ENCODE measurements at places on chromosomes 12 and 14. TPM values are rescaled to one million over a fixed set of nuclear protein-coding genes. Genes with fewer than 3 reads are reported as not detected.

Gene PRB2
- not detected for total RNA-seq

Gene TMPRSS12
- total RNA-seq = not detected

- no peak for DNase-seq
Measured at GRCh38 chr12:4833524-4833923, 76.2 kb upstream of the KCNA1 start.

Gene CEBPE
- total RNA-seq = 0.32 TPM

GRCh38 chr12:122183588-122183940, 641 bp downstream of the LRRC43 start:
- DNase-seq = no peak

DNA sequence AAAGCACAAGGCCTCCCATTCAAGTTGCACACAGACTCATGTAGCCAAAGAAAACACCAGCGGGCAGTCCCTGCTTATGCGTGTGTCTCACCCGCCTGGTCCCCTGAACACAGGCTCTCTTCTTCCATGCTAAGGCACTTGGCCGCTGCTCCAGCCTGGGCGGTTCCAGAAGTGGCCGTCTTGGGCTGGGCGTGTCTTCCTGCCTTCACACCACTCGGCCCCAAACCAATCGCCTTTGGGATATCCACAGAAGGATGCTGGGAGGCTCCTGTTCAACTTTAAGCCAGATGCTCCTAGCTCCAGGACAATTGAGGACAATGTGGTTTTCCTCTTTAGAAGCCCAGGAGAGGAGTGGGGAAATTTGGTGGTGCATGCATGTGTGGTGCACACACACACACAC, 2.2 kb downstream of the SCARB1 start:
- no peak for DNase-seq

Gene OR4E2
- not detected for total RNA-seq

GRCh38 chr12:11998944-11999315, 71.8 kb upstream of the BCL2L14 start:
- no peak for DNase-seq

DNA sequence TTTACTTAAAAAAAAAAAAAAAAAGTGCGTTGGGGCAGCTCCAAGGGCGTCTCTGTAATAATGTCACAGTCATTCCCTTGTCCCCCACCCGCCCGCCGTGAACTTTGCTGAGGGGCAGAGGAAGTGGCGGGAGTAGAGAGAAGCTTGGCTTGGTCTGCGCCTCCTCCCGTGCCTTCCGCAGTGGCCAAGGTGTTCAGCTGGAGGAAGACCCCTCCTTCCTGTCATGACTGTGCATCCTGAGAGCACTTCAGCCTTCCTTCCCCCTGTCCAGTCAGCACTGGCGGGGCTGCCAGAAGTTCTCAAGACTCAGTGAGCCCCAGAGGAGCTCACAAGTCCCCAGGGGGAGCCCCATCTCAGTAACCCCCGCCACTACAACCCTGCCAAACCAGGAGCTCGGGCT, 32.2 kb downstream of the AACS start:
- no peak for DNase-seq

GRCh38 chr12:53560351-53560750, 53.1 kb upstream of the NPFF start:
- no peak for DNase-seq

Gene AGAP2
- total RNA-seq = 5.7 TPM

Gene KRT81
- total RNA-seq = not detected

Gene SLC24A4
- 3.5 TPM for total RNA-seq

DNA sequence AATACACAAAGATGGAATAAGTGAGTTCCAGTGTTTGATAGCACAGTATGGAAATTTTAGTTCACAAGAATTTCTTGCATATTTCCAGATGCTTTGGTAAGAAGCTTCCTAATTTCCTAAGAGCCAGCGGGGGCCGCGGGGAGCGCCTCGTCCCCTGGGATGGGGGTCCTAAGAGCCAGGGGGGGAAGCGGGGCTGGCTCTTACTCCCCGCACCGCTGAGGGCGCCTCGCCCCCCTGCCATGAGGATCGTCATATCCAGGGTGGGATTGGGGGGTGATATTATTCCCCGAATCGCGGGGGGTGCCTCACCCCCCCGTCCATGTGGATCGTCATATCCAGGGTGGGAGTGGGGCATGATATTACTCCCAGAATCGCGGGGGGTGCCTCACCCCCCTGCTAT, 100.5 kb upstream of the GNG2 start:
- DNase-seq = no peak

DNA sequence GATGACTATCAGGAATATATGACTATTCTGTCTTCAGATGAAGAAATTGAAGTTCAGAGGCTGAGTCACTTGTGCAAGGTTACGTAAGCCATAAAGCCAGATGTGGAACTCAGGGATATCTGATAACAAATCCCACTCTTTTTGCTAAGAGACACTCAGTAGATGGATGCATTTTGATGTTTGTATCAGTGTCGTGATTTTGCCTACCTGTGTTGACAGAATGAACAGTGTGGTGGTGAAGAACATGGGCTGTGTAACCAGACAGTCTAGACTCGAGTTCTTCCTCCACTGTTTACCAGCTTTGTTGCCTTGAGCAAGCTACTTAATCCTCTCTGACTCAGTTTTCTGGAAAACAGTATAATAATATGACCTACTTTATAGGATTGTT, 93.9 kb downstream of the DAAM1 start:
- DNase-seq = no peak

Gene ASCL1
- 0.15 TPM for total RNA-seq

DNA sequence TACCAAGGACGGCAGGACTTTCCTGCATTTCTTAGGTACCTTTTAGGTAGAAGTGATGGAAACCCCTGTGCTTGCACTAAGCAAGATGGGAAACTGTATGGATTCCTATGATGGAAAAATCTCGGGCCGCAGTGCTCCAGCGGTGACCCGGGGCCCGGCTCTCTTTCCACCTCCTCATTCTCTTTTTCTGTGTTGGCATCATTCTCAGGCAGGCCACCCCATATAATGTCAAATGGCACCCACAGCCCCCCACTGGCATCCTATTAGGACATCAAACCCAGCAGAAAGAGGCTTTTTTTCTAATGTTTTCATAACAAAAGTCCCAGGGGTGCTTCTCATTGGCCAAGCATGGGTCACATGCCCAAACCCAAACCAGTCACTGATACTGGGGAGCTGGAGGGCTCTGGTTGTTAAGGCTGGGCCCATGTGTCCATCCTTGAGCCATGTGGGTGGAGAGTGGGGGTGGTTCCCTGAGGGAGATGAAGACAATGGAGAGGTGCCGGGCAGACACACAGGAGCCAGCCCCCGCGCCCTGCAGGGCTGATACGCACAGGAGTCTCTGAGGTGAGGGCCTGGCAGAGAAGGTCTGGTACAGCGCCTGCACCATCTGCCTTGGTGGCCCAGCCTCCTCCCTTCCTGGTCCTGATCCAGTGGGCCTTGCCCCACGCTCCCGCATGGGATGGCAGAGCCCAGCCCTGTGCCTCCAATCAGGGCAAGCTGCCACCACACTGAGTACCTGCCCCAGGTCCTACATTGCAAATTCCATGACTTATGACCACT, 142.1 kb downstream of the CALM1 start:
- peak; percentile 44 for DNase-seq

DNA sequence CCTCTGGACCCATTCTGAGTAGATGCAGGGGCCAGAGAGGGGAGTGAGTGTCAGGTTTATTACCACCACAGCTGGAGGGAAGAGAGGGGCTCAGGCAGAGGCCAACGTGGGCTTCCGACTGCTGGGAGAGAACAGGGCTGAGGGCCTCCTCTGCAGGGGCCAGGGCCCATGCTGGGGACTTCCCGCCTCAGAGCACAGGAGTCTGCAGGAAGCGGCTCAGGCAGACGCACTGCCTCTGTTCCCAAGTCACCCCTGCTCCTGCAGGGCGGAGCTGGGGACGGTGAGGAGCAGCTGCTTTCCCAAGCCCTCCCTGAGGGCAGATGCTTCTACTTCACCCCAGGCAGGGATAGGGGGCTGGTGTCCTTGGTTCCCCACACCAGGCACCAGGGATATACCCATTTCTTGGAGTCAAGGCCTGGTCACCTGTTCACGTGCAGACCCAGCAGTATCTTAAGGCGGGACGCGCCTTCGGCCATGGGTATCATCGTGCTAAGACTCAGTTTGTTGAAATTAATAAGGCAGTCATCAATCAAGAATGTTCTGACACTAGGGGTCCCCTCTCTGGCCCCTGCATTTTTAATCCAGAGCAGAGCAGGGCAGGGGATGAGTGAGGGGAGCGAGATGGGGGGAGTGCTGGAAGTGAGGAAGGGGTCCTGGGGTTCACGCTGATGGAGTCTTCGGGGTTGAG, 100.0 kb downstream of the PIWIL1 start:
- DNase-seq = peak; percentile 14

DNA sequence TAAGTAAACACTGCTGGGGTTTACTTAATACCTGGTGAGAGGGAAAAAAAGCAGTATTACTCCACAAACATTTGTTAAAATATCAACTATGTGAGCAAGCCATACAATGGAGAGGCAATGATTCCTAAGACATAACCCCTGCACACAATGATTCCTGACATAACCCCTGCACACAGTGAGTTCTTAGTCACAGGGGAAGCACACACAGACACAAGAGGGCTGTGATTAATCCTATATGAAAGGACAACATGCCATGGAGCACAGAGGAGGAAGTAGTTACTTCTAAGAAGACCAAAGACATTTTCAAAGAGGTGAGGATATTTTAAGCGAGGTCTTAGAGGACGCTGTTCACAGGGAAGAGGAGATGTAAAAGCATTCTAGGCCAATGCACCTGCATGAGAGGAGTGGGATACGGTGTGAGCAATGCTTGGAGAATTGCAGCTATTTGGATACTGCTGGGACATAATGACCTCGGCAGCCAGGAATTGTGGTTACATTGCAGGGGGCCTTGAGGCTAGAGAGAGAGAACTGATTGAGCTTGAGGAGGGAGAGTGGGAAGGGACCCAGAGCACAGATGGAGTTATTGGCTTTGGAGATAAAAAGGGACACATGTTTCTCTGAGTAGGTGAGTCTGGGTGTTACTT, 211.9 kb downstream of the APAF1 start:
- no peak for DNase-seq

Gene CIDEB
- total RNA-seq = 16.4 TPM

DNA sequence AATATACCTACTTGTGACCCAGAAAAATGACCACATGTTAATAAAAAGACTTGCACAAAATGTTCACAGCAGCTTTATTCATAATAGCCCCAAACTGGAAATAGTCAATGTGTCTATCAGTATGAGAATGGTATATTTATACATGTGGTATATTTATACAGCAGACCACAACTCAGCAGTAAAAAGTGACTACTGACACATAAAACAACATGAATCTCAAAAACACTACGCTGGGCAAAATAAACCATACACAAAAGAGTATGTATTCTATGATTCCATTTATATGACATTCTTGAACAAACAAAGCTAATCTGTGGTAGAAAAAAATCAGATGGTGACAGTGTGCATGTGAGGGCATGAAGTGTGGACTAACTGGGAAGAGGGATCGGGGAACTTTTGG, 35.1 kb downstream of the ARF6 start:
- DNase-seq = no peak

- no peak for DNase-seq
Measured at GRCh38 chr12:7295529-7295928, 8.3 kb upstream of the ACSM4 start.

GRCh38 chr14:50944647-50945413, 547 bp upstream of the PYGL start:
- DNase-seq = peak; percentile 72

DNA sequence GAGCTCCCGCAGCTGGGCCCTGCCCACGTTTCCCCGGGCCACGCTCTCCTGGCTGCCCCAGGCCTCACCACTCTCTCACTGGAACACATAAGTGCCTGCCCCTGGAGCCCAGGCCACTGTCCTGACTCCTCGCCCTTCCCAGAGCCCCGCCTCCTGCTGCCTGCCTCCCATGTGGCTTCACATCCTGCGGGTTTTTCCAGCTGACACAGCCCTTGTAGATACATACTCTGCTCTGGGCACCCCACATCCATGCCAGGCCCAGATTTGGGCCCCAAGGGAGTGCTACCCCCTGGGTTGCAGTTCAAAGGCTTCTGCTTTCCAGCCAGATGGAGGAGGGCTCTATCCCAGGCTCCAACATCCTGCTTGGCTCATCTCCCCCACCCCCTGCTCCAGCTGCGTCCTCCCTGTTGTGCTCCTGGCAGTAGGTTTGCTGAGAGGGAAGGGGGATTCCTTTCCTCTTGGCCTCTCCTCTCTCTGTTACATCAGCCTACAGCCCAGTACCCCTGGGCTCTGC, 60.1 kb downstream of the TSPAN9 start:
- no peak for DNase-seq

DNA sequence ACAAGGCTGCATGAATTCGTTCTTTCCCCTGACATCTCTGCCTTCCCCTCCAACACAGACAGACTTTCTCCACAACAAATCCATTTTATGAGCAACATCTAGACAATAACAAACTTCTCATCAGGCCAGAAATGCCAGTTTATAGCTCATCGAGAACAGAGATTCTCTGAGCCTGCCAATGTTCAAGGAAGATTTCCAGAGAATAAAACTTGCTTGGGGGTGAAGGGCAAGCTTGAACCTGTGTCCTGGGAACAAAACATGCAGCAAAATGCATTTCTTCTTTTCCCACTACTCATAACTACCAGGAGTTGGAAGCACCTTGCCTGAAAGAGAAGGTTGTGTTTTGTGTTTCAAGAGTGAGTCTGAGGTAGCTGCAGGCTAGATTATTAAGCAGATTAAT, 6.8 kb downstream of the MAP1LC3B2 start:
- DNase-seq = no peak

Measured in lower lobe of right lung (tissue), 2 donors.